ENCODE measurements at places on chromosomes 7 and 10.

GRCh38 chr10:49609006-49609282 lies 1.2 kb upstream of the SLC18A3 start:
- no peak for DNase-seq

GRCh38 chr7:128833148-128833945 lies 3.1 kb downstream of the FLNC start:
- DNase-seq = no peak

- no peak for DNase-seq
Observed at GRCh38 chr10:77220150-77220549, 417.5 kb downstream of the KCNMA1 start.

- DNase-seq = no peak
Observed at GRCh38 chr10:92124616-92125143, 166.2 kb downstream of the CPEB3 start.

- DNase-seq = no peak
Observed at GRCh38 chr7:108808549-108809266, 239.0 kb downstream of the DNAJB9 start.

DNA sequence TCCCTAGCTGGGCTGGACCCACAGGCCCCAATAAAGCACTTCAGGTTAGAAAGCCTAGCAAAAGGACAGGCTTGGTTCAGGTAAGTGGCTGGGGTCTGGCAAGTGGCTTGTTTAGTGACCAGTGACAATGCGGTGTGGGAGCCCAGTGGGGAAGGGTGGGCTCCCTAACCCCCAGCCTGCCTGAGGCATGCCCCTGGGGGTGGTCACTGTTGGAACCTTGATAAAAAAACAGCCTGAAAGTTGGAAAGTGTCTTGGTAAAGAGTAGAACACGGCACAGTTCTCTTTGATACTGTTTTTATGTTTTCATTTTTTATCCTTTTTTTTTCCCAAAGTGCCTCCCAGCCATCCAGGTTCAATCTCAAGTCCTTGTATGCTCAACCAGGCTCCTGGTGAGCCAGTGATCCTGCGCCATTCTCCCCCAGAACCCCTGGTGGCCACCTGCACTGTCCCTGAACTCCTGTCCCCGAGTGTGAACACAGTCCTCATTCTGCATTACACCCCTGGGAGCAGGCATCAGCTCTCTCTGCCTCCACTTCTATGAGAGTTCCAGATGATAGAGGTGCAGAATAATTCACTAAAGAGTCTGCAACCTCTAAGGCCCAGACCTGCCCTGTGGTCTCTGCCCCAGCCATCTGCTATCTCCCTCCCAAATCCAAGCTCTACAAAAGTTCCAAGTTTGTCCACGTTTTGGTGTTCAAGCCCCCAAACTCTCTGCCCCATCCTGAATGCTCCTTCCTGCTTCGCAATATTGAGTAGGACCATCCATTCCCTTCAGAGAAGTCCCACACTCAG lies 15.0 kb upstream of the CXCL12 start:
- DNase-seq = no peak

- DNase-seq = no peak
Observed at GRCh38 chr10:71126432-71126831, 85.9 kb upstream of the UNC5B start.

DNA sequence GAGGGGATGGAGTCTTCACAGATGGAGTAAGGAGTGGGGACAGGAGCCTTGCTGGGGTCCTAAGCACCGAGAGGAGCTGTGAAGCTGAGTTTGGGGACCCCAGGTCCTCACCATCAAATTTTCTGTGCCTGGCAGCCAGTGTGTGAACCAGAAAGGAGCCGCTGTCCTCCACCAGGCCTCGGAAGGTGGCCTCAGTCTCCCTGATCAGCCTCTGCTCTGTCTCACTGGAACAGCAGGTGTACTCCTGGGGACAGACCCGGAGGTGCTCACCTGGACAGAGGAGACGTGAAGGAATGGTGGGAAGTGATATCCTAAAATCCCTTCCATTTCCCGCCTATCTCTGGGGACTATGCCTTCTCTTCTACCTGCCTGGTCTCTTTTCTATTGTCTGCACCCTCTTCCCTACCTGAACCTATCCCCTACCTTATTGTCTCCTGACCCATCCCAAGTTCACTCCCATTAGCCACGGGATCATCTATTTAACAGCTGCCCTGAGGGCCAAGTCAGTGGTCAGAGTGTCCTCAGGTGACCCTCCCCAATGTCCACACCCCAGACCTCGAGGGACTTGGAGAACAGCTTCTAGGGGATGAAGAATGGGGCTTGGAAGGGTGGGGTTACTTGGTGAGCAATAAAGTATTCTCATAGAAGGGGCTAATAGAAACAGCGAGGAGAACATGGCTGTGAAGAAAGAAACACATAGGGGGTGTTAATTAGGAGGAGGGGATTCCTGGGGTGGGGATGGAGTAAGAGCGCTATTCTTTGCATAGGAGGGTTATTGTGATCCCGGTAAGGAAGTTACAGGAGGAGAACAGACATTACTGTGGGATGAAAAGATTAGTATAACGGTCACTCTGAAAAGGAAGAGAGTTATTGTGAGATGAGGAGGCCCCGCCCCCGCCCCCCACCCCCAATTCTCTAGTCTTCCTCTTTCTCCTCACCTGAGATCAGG lies 811 bp downstream of the GPC2 start:
- no peak for DNase-seq

GRCh38 chr7:7895754-7896153 lies 72.8 kb upstream of the GLCCI1 start:
- no peak for DNase-seq

DNA sequence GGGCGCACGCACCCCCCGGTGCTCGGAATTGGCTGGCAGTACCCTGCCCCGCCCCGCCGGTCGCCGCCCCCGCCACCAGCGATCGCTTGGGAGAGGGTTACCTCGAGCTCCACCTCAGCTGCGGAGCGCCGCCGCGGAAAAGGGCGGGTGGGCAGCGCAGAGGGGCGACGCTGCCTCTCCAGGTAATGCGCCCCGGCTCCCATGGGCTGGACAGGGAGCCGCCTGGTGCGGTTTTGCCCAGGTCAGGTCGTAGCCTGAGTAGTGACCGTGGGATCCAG lies 1.3 kb downstream of the PFKFB3 start:
- DNase-seq = no peak

DNA sequence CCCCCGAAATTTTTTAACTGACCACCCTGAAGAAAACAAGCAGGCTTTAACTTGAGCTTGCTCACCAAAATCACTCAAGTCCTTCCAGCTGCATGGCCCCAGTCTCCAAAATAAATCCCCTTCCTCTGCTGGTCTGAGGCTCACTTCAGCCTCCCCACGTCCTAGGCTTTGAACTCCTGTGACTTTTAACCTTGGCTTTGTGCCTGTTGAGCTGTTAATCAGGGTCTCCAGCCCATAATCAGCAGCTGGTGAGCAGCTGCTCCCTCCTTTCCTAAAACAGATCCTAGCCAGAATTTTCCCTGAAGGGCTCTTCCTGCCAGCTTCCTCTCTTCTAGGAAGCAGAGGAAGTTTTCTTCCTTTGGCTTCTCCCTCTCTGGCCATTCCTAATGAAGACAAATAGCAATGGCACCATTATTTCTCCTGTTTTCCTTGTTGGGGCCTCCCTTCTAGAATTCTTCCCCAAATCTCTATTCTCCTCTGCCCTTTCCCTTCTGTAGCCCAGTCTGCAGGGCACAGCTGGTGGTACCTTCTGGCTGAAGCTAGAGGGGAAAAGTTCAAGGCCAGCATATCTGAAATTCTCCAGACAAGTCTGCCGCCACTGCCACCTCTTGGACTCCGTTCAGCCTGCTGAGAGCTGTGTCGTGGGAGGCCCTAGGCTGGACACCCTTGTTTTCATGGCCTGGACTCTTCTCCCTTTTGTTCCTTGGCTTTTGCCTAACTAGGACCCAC lies 152.1 kb downstream of the NOC3L start:
- no peak for DNase-seq

DNA sequence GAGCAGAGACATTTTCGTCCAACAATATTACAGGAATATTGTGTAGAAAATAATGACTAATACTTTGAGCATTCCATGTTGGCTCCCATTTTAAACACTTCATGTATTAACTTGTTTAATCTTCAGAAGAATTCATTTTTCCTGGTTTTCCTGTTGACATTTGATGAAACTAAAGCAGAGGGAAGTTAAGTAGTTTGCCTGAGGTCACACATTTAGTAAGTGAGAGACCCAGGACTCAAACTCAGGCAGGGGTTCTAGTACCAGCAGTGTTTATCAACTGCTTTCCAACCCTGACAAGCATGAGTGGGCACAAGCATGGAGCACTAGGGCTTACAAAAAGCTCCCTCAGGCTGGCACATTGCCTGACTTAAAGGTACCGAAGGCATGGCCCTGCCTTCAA lies 719.1 kb downstream of the AUTS2 start:
- no peak for DNase-seq

- no peak for DNase-seq
Observed at GRCh38 chr7:48305661-48306060, 134.4 kb downstream of the ABCA13 start.

- DNase-seq = no peak
Observed at GRCh38 chr7:140653319-140654108, 12.9 kb upstream of the DENND2A start.

DNA sequence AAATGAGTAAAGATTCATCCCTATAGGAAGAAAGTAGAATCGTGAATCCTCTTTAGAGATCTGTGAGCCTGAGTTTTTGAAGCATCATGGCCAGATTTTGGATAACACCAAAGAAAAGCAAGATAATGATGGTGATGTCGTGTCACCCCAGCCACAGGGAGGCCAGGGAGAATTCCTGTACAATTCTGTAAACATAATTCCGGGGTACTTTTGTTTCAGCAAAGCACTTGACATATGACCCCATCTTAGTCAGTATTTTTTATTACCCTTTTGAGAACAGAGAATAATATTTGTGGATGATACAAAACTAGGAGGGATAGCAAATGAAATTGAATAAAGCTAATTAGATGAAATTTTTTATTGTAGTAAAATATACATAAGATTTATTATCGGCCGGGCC lies 33.8 kb downstream of the NACAD start:
- no peak for DNase-seq

DNA sequence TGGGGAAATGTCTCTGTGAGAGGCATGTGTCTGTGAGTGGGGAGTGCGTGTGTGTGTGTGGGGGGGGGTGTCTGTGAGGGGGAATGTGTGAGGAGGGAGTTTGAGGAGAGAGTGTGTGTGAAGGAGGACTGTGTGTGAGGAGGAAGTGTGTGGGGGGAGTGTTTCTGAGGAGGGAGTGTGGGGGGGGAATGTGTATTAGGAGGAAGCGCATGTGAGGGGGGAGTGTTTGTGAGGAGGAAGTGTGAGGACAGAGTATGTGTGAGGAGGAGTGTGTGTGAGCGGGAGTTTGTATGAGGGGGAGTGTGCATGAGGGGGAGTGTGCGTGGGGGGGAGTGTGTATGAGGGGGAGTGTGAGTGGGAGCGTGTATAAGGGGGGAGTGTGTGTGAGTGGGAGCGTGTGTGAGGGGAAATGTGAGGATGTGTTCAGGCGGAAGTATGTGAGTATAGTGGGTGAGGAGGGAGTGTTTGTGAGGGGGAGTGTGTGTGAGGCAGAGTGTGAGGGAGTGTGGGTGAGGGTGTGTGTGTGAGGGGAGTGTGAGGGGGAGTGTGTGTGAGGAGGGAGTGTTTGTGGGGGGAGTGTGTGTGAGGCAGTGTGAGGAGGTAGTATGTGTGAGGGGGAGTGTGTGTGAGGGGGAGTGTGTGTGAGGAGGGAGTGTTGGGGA lies 21.8 kb upstream of the PTPRN2 start:
- DNase-seq = no peak

DNA sequence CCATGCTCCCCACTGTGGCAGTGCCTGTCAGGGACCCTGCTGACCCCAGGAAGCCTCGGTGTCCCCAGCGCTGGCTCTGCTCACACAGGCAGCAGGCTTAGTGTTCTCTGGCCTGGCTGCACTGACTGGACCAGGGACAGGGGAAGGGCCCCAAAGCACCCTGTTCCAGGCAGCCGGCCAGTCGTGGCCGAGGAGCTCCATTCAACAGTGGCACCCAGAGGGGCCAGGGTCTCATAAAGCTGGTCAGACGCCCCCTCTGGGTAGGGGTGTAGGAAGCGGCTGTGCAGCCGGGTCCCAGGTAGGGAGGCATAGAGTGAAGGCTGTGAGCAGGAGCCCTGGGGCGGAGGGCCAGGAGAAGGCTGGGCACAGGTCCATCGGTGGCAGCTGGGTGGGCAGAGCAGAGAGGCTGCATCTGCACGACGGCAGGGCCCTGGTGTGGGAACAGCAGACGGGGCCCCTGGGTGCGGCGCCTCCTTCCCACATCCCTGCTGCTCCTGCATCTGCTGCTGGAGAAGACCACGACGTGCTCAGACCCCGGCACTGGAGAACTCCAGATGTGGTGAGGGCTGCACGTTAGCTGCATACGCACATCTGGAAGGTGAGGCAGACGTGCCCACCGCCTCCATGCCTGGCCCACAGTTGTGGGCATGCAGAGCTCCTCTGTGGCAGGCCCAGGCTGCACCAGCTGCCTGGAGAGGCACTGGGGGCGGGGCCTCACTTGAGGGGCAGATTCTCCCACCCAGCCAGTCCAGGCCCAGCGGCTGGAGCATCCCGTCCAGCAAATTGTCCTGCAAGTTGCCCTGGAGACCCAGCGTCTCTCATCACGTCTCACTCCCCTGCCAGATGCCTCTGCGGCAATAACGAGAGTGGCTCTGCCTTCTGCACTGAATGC lies 25.1 kb downstream of the MNX1 start:
- no peak for DNase-seq

GRCh38 chr7:135397689-135398088 lies 112.2 kb downstream of the CNOT4 start:
- DNase-seq = no peak

DNA sequence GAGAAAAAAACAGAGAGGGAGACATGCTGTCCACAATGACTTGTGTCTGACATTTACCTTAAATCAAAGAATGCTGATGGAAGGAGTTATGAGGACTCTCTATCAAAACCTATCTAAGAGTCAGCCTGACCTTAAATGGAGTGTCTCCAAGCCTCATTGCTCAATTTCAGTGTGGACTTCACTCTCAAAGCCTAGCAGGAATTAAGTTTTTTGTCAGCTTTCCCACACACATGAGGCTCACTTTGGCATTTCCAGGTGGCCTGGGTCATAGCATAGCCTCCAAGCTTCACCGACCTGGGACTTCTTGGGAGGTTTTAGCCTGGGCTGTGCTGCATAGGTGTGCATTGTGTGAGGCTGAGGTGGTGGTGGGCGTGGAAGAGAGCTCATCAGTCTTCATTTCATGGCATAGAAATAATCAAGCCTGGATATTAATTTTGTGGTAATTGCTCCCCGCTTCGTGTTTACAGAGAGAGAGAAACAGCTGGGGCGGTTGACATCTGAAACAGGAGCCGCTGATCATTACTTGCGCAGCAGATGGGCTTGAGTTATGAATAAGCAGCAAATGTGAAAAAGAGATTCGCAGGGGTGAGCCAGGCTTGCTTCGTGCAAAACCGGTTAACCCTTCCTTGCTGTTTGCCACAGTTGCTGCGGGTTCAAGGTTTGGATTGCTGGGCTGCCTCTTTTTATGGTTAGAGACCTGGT lies 647.8 kb downstream of the INHBA start:
- no peak for DNase-seq

- DNase-seq = no peak
Observed at GRCh38 chr10:15341502-15342128, 29.5 kb downstream of the FAM171A1 start.

Measured in activated CD8-positive, alpha-beta memory T cell treated with anti-CD3 and anti-CD28 coated beads for 48 hours (primary cell).